ENCODE measurements at places on chromosomes 2 and 18.

DNA sequence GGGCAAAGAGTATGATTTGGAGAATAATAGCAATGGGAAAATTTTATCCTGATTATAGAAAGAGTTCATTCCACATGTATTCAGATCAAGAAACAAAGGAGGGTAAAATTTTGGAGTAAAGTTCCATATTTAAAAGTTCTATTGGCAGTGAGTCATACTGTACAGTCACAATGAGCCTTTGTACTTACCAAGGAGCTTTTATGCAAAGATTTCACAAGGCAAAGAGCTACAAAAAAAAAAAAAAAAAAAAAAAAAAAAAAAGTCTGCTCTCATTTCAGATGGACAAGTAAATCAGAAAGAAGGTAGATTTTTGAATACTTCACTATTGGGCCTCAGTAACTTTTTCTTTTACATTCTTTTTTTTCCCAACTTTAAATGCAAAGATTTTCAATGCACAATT lies 1802.2 kb upstream of the PIK3C3 start:
- DNase-seq = no peak

DNA sequence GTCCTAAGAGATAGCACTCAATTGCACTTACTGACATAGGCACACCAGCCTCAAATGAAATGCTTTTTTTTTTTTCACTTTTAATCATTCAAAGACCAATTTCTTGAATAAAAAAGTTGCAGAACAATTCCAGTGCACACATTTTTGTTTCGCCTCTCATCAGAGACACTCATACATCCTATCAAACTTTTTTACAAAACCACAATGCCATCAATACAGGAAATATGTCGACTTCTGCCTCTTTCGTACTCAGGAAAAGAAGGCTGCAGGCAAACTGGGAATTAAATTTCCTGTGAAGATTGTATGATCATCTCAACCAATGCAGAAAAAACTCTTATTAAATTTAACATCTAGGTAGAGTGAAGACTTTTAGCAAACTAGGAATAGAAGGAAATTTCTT lies 112.4 kb downstream of the DNER start:
- DNase-seq = no peak

DNA sequence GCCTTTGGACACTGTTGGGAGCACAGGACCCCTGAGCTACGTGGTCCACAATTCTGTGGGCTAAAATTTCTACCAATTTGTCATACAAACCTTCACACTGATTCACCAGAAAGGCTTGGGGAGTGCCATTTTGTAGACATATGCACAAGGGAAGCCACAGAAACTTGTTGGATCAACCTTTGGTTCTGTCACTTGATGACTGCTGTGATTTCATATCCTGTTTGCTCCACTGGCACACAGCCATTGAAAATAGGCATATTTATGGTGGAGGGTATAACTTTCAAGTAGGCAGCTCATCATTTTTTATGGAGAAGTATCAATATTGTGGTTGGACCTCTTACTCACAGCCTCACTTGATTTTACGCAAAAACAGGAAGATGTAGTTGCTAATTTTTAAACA lies 10.5 kb downstream of the NAPG start:
- no peak for DNase-seq

DNA sequence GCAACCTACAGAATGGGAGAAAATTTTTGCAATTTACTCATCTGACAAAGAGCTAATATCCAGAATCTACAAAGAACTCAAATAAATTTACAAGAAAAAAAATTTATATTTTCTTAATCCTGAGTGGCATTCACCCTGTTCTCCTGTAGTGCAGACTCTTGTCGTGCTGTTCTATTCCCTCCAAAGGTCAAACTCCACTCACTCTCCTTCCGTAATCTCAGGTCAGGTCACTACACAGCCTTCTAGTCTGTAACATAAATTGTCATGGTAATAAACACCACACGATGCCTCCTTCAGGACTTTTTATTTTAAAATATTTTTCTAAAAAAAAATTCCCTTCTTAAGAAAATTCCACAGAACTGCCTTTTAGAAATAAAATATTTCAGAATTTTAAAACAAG lies 417.9 kb upstream of the GCFC2 start:
- DNase-seq = no peak

- DNase-seq = peak; percentile 69
Observed at GRCh38 chr2:46535360-46535759, 56.0 kb downstream of the TMEM247 start.

DNA sequence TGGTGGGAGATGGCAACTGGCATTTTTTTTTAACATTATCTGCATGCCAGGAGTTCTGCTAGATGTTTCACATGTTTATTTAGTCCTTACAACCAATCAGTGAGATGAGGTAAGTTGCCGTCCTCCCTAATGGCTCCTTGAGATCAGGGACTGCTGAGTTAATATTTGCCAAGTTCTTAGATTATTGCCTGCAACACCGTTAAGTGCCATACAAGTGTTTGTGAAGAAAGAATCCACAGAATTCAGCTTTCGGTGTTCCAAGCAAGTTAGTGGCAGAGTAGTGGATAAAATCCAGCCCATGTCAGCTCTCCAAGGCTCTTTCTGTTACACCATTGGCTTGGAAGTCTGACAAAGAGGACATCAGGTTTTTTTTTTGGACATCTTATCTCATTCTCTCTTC lies 95.9 kb downstream of the C1QL2 start:
- DNase-seq = no peak

DNA sequence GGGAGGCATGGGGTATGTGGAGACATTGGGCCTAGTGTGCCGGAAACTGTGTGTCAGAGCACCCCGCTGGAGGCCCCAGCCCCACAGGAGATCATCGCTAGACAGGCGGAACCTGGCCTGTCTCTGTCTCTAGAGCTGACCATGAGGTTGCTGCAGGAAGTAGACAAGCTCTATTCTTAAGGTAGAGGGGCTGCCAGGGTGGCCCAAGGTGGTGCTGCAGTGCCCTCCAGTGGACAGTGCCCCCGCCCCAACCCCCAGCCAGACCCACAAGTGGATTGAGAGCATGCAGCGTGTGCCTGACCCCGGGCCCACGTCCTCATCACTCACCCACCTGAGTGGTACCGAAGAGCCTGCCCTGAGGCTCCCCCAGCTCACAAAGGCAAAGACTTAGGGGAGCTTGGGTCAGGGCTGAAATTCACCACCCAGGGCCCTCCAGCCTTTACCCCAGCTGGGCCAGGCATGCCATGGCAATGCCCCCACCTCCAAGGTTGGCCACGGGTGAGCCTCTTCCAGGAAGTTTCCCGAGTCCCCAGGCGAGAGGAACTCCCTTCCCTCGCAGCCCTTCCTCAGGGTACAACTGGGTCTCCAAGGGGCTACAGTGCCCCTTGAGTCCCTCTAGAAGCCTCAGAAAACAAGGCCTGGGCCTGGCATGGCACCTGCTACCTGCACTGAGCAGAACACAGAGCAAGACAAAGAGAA lies 155.0 kb downstream of the TTC32 start:
- DNase-seq = no peak

DNA sequence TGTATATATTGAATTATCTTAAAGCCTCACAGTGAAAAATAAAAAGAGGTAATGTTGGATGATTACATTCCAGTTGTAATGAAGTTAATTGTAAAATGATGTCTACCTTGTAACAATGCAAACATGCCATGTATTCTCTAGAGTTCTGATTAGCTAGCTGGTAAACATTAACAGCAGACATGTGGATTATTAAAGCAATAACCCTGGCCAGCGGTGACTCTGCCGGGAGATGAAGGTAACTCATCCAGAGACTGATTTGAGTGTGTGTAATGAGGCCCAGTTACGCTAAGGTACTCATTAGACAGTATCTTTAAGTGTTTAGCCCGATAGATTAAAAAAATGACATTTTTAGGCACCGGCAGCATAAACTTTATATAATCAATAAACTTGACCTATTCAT lies 79.6 kb upstream of the REV1 start:
- DNase-seq = no peak

DNA sequence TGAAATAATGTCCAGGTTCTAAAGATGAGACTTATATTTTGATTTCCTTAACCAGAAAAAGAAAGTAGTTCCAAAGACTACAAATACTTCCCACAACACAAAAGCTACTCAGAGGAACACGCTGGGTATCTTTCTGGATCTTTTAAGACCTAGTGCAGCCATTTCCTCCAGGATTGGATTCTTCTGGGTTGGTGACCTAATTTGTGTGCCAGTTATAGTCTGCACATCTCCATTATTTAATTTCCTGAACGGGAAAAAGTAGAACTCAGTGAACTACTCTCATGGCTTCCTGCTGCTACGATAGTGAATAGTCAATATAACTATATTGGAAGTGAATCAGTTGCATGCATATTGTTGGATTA lies 1.5 kb downstream of the TMEM87B start:
- no peak for DNase-seq

GRCh38 chr2:126536605-126537200 lies 119.3 kb upstream of the GYPC start:
- DNase-seq = no peak
